ENCODE measurements at places on chromosomes 5 and 9.

- DNase-seq = no peak
These were observed 162.2 kb downstream of the SREK1 start for GRCh38 chr5:66306105-66306843.

- no peak for DNase-seq
These were observed 1330.4 kb upstream of the WWC1 start for GRCh38 chr5:166961028-166961427.

GRCh38 chr9:112787978-112788377 lies 37.4 kb downstream of the SNX30 start:
- no peak for DNase-seq

DNA sequence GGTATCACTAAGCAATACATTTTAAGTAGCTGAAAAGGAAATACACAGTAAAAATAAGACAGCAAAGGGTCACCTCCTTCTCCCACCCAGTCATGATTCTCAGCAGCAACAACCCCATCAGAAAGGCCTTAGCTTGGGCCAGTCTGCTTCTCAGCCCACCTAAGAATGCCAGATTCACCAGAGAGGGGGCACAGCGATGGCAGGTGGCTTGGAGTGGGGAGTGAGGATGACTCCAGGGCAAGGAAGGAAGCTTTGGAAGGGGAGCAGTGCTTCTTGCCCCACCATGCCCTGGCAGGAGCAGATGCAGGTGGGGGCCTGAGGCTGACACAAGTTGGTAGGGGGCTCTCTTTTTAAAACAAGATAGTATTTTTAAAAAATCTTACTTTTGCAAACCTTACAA lies 51.4 kb downstream of the ABCA1 start:
- no peak for DNase-seq

DNA sequence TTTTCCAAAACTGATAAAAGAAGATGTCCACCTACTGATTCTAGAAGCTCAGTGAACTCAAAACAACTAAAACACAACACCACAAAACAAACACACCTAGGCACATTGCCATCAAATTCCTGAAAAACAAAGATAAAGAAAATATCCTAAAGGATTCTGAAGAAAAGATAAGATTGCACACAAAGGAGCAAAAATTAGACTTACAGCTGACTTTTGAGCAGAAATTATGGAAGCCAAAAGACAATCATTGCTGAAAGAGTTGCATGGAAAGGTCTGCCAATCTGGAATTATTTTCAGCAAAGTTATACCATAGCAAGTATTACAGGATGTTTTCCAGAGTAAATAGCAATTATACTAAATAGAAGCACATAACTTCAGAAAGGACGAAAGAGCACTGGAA lies 128.2 kb upstream of the IRX2 start:
- DNase-seq = no peak

DNA sequence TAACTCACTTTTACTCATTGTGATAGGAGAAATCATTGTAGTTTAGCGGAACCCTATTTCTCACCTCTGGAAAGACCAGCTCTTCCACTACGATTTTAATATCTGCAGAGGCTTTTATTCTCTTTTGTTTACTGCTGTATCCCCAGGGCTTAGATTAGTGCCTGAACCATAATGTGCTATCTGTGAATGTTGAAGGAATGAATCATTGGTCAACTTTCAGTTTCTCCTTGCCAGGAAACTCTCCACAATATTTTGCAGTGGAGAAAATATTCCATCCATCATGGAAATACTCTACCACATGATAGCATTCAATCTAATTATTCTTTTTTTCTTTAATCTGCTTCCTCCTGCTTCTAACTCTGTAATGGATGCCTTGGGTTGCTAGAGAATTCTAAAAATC lies 263.5 kb upstream of the PTPRD start:
- no peak for DNase-seq

Measured in stimulated activated CD4-positive, alpha-beta T cell treated with anti-CD3 and anti-CD28 coated beads, TNF-alpha, amount 100 ng/mL, for 4 hours (primary cell).